ENCODE measurements at places on chromosomes 4 and X. TPM values are rescaled to one million over a fixed set of nuclear protein-coding genes. Genes with fewer than 3 reads are reported as not detected.

- H3K27me3 ChIP-seq = no peaks in the 10 kb centered on the region
- no peaks in the 10 kb centered on the region for H3K36me3 ChIP-seq
- H3K4me1 ChIP-seq = no peaks in the 10 kb centered on the region
These were observed 377.8 kb downstream of the PPP4R3C start for GRCh38 chrX:27085346-27085745.

GRCh38 chr4:130760246-130760645 is 1664.3 kb downstream of the C4orf33 start:
- H3K27ac ChIP-seq = no peak overlapping the region
- H3K27me3 ChIP-seq = no peaks in the 10 kb centered on the region
- no peaks in the 10 kb centered on the region for H3K36me3 ChIP-seq
- no peak overlapping the region for H3K4me3 ChIP-seq
- H3K4me1 ChIP-seq = no peaks in the 10 kb centered on the region
- no peak for DNase-seq

Gene EDA
- polyA plus RNA-seq = 1.1 TPM

Gene IBSP
- not detected for polyA plus RNA-seq
